ENCODE measurements at places on chromosomes 12 and 14.

GRCh38 chr12:125324861-125325490 lies 259.7 kb downstream of the AACS start:
- DNase-seq: no peak

- no peak for DNase-seq
These were observed 40.3 kb downstream of the CCDC85C start for GRCh38 chr14:99563749-99564129.

- DNase-seq: no peak
These were observed 212.8 kb upstream of the BMP4 start for GRCh38 chr14:54169254-54169924.

DNA sequence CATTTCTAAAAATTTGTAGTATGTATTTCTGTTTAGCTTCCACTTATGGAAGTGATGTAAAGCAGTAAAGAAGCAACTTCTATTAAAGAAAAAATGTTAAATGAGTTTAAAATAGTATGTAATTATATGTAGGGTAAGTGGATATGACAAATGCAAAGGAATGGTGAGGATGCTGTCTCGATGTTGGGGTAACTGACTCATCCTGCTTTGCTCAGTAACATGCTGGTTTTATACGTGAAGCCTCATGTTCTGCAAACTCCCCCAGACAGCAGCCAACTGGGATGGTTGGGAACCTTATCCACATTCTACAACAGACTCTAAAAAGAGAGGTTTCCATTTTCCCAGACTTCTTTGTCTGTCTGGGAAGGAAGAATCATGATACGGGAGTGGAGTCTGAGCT lies 1006.4 kb upstream of the TMEM132C start:
- DNase-seq: no peak

- no peak for DNase-seq
These were observed 28.2 kb downstream of the ST8SIA1 start for GRCh38 chr12:22306311-22306710.

- DNase-seq: no peak
These were observed 1.5 kb upstream of the HRK start for GRCh38 chr12:116882742-116883141.

DNA sequence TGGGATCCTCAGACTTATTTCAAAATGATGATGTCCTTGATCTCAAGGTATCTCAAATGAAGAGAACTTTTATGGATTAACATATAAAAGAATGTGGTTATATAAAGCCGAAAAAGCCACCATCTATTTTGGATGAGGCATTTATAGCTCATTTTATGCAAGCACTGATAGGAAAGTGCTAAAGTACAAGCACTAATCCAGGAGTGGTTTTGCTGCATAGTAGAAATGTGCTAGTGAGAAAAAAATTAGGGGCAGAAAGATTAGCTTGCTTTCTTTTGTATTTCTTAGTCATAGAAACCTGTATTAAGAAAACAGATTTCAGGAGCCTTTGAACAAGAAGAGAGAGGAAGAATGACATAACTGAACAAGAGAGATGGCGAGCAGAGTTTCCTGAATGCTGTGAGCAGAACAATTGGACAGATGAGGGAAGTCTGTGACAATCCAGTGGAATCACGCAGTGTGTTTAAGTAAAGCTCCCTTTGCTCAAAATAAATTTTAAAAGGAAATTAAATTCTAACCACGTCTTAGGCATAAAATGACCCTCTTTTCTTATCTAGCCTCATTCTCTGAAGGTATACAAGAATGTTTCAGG lies 238.2 kb upstream of the NOVA1 start:
- no peak for DNase-seq

GRCh38 chr12:17456486-17456885 lies 633.5 kb downstream of the RERGL start:
- no peak for DNase-seq

DNA sequence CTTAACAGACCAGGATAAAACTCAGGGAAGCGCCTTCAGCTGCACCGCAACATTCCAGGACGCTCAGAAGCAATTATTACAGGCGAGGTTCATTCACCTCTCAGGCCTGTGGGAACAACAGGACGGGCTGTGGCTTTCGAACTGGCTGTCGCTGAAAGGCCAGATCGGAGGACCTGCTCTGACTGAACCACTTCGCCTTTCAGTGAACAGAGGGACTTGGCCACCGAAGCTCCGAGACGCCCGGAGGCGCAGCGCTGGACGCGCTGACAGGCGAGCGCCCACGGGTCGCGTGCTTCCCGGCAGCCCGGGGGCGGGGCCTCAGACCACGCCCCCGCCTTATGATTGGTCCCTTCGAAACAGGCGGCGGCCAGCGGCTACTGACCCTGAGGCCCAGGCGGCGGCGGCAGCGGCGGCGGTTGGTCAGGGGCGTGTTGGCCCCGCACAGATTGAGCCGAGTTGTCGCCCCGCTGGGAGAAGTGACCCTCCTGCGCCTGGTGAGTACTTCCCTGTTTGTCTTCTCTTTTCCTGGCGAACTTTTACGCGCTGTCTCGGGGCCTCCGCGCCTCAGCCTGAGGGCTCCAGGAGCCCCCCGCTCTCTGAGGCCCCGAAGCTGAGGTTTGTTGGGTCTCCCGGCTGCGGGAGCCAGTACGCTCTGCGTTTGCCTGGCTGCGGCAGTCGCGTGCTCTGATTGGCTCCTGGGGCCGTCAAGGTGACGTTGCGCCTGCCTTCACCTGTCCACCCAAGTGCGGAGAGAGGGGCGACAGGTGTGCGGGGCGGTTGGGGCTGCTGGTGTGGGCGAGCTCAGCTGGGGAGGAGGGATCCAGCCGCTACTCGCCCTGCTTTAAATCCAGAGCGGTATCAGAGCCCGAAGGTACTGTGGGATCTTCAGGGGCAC lies at the start of gene GAS2L3:
Gene GAS2L3 (plus strand): TSS at position 393 of the 895 bp plus-strand sequence. CDS start 21,221 bp downstream, outside the sequence.
- peak; percentile 95 for DNase-seq

DNA sequence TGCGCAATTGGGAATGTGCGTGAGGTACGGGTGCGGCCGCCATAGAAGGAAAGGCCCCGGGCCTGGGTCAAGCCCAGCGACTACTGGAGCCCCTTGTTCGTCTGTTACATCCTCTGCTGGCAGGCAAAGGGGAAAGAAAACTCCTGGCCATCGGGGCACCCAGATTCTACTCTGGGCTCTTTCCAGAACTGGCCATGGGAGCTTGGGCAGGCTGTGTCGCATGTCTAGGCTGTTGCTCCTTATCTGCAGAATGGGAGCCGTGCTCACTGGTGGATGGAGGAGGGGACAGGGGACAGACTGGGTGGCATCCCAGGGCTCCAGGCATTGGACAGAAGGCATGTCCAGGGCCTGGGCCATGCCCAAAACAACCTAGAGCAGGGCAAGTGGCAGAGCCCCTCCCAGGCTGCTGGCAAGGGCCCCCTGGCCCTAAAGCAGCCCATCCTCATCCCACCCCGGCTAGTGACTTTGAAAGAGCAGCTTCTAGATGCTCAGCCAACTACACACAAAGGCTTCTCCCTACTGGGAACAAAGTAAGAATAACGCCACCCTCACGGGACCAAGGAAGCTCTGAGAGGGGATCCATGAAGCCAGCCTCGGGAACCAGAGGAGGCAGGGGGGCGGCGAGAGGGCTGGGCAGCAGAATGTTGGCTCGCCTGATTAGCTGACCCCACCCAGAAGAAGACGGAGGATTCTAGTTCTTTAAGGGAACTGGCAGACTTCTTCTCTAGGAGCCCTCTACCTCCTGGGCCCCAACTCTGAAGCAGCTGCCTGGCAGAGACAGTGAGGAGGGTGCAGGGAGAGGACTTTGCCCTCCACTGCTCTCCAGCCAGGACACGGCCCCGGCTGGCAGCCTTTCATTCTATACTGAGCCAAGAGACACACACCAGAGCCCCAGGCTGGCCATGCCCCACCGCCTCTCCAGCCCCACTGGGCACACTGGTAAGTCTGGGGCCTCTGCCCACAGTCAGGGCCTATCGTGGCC lies 96.8 kb downstream of the SINHCAF start:
- peak; percentile 71 for DNase-seq

GRCh38 chr12:31215518-31216232 lies 110.3 kb downstream of the SINHCAF start:
- DNase-seq: no peak

- DNase-seq: no peak
These were observed 184.5 kb downstream of the AKAP6 start for GRCh38 chr14:32513571-32514009.

- DNase-seq: no peak
These were observed 257.0 kb downstream of the ADGRD1 start for GRCh38 chr12:131210506-131211339.

DNA sequence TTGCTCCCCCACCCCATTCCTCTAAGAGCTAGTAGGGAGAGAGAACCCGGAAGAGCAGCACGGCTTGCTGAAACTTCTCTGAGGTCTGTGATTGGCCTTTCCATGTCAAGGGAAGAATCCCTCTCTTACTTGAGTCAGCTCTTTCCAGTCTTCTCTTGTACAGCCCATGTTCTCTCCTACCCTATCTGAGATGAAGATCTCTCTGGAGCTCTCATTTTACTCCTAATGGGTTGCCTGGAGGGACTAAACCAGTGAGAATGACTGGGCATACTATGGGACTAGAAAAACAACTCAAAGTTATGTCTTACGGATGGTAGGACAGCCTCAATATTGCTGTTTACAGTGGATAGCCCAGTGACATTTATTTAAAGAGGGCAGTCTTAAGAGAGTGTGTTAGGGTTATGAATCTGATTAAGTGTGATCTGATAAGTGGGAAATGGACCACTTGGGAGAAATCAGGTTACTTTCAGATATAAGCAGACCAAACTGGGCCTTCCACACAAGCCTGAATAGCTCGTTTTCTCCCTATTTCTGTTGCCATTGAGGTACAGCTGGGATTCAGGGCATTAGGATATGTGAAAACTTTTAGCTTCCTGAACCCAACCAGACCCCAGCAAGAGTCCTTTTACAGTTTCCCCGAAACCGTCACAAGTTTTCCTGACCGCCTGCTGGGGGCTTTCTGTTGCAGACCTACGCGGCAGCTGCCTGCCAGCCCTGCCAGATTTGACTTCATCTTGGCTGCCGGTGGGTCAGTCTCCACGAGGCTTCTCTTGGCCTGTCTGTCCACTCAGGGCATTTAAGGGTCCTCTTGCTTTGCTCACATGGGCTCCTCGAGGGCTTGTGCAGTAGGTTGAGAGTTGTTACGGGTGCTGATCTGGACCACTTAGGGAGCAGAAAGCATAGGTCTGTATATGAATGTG lies 16.9 kb downstream of the ETV6 start:
- no peak for DNase-seq

DNA sequence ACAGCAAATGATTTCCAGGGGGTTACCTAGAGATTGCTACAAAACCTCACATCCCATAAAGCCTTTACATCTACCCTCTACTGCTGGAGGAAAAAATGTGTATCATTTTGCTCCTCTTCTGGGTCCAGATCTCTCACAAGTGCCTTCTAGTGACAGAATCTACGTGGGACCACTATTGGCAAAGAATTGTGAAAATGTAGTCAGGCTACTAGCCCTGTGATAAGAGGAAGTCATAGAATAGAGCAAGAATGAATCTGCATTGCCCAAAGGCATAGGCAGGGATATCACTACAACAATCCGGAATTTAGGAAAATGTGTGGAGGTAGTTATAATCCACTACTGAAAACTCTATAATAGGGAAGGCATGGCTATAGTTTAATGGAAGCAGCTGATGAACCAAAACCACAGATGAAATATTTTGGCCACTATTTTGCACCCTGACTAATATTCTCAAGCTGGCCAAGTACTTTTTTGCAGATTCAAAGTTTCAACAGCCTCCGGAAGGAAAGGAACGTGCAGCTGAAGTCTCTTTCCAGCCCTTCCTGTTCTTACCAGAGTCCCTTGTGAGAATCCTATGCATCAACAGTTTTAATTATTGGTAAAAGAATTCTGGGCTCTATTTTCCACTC lies 176.8 kb downstream of the PHLDA1 start:
- no peak for DNase-seq

- DNase-seq: no peak
These were observed 47.4 kb downstream of the RTN1 start for GRCh38 chr14:59823179-59823578.

GRCh38 chr12:64172143-64172970 lies 49.7 kb downstream of the KICS2 start:
- DNase-seq: no peak

GRCh38 chr12:78483767-78484315 lies 380.7 kb upstream of the SYT1 start:
- DNase-seq: no peak

DNA sequence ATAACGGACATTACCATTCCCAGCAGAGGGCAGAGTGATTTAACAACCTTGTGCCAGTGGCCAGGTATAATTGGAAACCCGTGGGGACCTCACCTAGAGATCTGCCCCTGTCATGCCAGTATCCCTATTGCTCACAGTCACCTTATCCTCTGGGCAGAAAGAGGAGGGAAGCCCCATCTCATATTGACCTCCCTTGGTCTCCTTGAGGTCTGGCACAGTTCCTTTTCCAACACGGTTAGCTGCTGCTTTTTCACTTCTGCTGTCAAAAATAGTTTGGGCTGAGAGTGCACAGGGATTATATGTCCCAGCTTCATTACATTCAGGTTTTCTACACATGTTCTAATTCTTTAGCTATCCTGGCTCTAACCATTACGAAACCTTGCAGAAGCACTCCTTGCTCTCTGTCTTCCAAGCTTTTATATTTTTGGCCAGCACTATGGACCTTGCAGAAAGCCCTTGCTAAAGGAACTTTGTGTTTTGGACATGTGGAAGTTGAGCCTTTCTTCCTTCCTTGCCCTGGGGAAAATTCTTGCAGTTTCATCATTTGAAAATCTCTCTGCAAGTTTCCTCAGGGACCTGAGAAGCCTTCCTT lies 111.7 kb upstream of the MIS18BP1 start:
- DNase-seq: no peak

DNA sequence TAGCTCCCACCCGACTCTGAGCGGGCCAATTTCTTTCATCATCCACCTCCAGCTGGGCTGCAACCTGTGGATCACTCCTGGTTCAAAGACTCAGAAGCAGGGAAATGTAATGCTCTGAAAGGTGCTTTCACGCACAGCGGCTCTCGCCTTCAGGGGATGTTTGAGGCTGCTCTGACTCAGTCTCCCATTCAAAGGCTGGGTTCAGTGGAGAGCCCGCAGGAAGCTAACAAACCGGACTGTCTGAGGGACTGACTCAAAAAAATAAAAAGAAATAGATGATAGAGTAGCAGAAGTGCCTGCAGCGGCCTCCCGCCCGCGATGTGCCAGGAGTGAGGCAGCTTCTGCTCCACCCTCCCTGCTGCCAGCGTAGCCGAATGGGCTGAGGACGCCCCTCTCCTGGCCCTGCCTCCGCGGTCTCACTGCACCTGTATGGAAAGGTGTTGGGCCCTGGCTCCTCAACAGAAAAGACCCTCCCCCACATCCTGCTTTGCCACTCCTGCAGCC lies 98.0 kb downstream of the GCH1 start:
- no peak for DNase-seq

DNA sequence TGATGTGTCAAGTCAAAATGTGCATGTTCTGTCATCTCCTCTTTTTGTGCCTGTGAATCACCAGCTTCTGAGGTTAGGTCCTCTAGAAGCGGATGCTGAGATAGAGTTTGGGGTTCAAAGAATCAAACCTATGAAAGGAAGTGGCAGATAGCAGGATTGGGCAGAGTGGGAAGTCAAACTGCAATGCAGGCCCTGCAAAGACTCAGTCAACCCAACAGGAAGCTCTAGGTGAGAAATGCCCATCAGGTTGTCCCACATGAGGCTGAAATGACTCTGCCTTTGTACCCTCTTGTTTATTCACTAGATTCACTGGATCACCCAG lies 4.5 kb upstream of the MIA2 start:
- no peak for DNase-seq
